ENCODE measurements at places on chromosomes 7 and 10.

- no peak for DNase-seq
Observed at GRCh38 chr10:102738692-102739121, 5.0 kb upstream of the WBP1L start.

- DNase-seq: no peak
Observed at GRCh38 chr7:15199482-15199881, 296.9 kb upstream of the DGKB start.

DNA sequence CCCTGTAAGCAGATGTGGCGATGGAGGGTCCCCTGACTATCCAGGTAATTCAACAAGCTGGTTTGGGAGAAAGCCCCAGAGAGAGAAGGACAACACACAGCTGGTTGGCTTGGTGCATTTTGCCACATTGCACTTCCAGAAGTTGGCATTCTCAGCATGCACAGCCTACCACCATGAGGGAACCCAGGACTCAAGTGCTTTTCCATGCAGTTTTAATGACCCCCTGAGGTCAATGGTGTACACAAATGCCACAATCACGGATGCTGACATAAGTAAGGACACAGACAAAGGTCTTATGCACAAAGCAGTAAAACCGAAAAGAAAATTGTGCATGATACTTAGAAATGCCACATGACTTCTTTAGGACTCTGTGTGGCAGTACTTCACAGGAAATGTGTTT lies 645.1 kb downstream of the KCNMA1 start:
- DNase-seq: no peak

DNA sequence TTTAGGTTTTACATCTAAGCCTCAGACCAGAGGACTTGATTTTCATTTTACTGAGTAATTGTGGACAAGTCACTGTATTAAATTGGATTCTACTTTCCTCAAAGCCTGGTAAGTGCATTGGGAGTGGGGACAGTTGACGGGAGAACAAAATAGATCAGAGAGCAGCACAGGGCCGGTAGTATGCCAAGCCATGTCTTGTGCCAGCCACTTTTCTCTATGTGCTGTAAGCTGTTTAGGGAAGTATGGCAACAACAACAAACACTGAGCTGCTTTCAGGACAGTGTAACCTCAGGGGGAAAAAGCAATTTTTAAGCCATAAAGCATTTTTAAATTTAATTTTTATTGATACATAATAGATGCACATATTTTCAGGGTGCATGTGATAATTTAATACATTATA lies 365.9 kb upstream of the IGFBP3 start:
- no peak for DNase-seq

- no peak for DNase-seq
Observed at GRCh38 chr7:143381427-143382125, 431 bp downstream of the ZYX start.

DNA sequence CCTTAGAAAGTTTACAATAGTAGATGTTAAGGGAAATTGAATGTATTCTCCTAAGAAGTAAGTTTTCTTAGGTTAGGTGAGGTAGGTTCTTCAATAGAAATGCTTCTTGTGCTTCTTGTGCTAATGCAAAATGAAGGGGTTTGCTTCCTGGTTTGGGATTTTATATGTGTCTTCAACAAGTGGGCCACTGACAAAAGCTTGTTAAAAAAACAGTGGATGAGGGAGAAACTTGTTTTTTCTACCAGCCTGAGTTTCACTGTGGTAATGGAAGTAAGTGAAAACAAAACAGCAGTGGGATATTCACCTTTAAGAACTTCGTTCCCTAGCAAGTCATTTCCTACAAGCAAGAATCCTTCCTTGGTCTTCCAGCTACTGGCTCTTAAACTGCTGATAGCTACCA lies 107.5 kb downstream of the FOXP2 start:
- DNase-seq: no peak

- no peak for DNase-seq
Observed at GRCh38 chr7:124084024-124084423, 51.2 kb upstream of the TMEM229A start.
